Kidney (tissue), 22 donors: ENCODE measurements at places on chromosomes 11 and 22. TPM values are rescaled to one million over a fixed set of nuclear protein-coding genes. Genes with fewer than 3 reads are reported as not detected.

DNA sequence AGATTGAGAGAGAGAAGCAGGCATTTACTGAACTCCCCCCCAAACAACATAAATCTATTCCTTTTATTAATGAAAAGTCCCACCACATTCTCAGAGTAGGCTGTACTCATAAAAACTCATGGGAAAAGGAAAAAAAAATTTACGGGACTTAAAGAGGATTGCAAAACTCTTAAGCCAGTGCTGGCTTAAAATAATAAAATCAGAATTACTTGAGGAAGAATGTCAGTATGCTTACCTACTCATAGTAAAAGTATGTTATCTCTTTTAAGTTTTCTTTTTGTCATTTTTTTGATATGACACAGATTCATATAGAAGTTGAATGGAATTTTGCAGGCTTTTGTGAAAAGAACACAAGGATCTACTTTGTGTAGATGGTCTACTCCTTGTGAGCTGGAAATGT lies 126.3 kb downstream of the LUZP2 start:
- H3K36me3 ChIP-seq = no peaks in the 10 kb centered on the region
- no peak overlapping the region for H3K27ac ChIP-seq
- no peak for DNase-seq
- no peak overlapping the region for H3K4me3 ChIP-seq

GRCh38 chr22:30079952-30080533 lies at the start of gene HORMAD2:
TSS of gene HORMAD2 (plus strand) at chr22:30080464. CDS start at chr22:30093953, 13,489 bp downstream.
- no peaks in the 10 kb centered on the region for H3K27me3 ChIP-seq
- peak within 1 kb of the TSS; percentile 24 for H3K4me3 ChIP-seq
- no peaks in the 10 kb centered on the region for H3K36me3 ChIP-seq
- H3K4me1 ChIP-seq = no peaks in the 10 kb centered on the region
- H3K27ac ChIP-seq = no peak within 1 kb of the TSS
- peak; percentile 81 for DNase-seq

GRCh38 chr22:46273432-46274148 lies 5.8 kb downstream of the TTC38 start:
- H3K4me1 ChIP-seq = peaks cover 8% of the 10 kb centered on the region
- peaks cover 46% of the 10 kb centered on the region for H3K36me3 ChIP-seq
- H3K27ac ChIP-seq = no peak overlapping the region
- no peak for DNase-seq

DNA sequence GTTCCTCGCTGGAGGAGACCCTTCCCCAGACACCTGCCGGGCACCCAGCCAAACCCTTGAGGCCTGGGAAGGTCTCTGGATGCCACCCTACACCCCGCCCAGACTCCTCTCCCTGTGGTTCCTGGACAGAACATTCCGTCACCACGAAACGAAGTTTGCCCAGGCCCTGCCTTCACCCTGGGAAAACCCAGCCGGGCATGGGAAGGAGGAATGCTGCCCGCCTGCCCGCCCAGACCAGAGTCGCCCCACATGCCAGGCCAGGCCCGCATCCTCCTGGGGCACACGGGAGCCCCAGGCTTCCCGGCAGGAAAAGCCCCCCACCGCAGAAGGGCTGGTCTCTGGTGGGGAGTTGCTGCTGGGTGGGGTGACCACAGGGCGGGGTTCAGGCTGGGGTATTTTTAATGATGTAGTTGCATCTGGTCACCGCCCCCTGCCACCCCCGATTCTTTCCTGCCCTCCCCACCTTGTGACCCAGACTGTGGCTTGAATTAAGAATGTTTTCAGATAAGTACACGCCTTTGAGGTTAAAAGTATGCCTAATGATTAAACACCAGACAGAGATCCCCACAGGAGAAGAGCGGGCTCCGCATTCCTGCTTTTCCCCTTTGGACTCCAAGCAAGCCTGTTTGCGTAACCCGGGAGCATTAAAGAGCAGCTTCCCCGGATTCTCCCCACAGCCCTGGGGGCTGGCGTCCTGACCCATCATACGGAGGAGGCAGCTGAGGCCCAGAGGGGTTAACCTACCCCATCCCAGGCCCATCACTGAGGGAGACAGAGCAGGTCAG lies 44.6 kb upstream of the PPARA start:
- peak overlapping the region; percentile 62 for H3K4me3 ChIP-seq
- H3K27me3 ChIP-seq = no peaks in the 10 kb centered on the region
- peaks cover 66% of the 10 kb centered on the region for H3K4me1 ChIP-seq
- DNase-seq = peak; percentile 66

DNA sequence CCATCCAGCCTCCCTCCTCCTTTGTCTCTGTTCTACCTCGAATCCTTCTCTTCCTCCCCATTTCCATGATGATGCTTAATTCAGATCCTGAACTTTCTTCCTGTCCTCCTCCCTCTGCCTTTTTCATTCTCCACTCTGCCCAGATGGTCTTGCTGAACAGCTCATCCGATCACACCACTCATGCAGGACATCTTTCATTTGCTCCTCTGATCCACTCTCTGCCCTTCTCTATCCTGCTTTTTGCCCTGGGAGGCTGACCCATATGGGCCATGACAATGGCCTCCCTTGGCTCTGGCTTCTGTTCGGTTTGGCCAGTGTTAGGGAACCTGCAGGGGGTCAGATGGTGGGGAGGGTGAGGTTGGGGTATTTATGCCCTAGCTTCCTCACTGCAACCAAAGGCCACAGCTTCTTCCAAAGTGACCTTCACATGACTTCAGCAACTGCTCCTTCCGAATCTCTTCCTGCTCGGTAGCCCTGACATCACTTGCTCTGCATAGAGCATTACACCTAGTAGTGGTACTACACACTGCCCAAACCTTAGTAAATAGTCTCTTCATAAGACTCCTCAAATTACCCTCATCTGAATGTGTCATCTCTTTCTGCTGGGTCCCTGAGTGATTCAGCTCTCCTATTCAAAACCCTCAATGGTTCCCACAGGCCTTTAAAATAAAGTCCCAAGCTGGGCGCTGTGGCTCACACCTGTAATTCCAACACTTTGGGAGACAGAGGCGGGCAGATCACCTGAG lies 32.7 kb upstream of the MICAL2 start:
- H3K4me1 ChIP-seq = no peaks in the 10 kb centered on the region
- H3K4me3 ChIP-seq = no peak overlapping the region
- no peaks in the 10 kb centered on the region for H3K27me3 ChIP-seq
- no peak overlapping the region for H3K27ac ChIP-seq

DNA sequence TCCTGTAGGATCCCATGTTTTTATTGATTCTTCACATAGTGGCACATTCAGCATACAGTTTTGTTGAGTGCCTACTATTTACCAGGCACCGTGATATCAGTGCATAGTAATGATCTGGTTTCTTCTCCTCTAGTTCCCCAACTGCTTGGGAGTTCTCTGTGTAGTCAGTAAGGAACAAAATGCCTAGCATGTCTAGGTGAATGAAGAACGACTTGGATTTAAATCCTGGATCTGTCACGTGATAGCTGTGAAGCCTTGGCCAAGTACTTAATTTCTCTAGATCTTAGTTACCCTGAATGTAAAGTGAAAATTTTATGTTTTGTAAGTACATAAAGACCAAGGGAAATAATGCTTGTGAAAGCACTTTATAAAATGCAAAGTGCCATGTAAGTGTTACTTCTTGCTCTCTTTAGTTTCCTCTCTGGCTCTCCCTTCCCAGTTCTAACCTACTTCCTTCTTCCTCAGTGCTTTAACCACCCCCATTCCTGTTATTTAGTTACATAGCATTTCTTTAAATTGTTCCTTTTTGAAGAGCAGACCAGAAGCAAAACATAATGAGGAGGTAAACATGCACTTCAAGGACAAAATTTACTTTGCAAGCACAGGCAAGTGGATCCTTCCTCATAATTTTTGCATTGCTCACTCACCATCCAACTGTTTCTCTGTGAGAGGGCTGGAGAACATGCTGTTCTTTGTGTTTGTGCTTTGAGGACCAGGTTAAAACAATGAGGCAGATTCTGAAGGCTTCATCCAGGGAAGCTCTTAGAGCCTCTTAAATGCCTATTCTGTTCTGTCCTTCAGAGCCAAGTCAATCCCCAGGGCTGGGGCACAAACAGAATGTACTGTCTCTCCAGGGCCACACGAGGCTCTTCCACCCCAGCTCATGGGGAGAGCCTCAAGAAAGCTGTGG lies 353.9 kb upstream of the TENM4 start:
- H3K27ac ChIP-seq = no peak overlapping the region
- no peaks in the 10 kb centered on the region for H3K27me3 ChIP-seq
- H3K4me1 ChIP-seq = no peaks in the 10 kb centered on the region
- no peak for DNase-seq
- H3K36me3 ChIP-seq = no peaks in the 10 kb centered on the region

- H3K4me3 ChIP-seq = no peak overlapping the region
- no peaks in the 10 kb centered on the region for H3K27me3 ChIP-seq
- peak overlapping the region; percentile 36 for H3K27ac ChIP-seq
- DNase-seq = no peak
- no peaks in the 10 kb centered on the region for H3K4me1 ChIP-seq
Measured at GRCh38 chr11:95556342-95557163, 233.0 kb downstream of the FAM76B start.

GRCh38 chr11:46290598-46291309 lies 13.3 kb downstream of the CREB3L1 start:
- no peak overlapping the region for H3K4me3 ChIP-seq
- no peak overlapping the region for H3K27ac ChIP-seq
- H3K27me3 ChIP-seq = no peaks in the 10 kb centered on the region

- no peak overlapping the region for H3K27ac ChIP-seq
- H3K4me1 ChIP-seq = no peaks in the 10 kb centered on the region
- DNase-seq = no peak
- H3K27me3 ChIP-seq = no peaks in the 10 kb centered on the region
- H3K36me3 ChIP-seq = no peaks in the 10 kb centered on the region
Measured at GRCh38 chr22:30523646-30524489, 18.4 kb upstream of the SEC14L4 start.

DNA sequence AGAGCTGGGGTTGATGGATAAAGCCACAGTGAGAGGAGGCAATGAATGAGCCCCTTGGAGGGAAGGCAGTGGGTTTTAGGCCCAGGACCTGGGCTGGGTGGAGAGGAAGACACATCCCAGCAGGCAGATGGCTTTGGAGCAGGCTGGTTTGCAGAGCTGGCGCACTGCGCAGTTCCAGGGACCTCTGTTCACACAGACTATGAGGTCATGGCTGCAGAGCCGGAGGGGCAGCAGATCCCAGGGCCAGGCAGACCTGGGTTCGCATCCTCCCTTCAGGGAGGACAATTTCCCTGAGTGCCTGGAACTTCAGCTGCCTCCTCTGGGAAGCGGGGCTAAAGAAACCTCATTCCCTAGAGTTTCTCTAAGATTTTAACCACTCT lies 28.2 kb upstream of the DGKZ start:
- no peak overlapping the region for H3K27ac ChIP-seq
- no peaks in the 10 kb centered on the region for H3K4me1 ChIP-seq
- DNase-seq = no peak
- no peaks in the 10 kb centered on the region for H3K36me3 ChIP-seq

GRCh38 chr11:72578051-72578450 lies 96.2 kb downstream of the PDE2A start:
- H3K36me3 ChIP-seq = no peaks in the 10 kb centered on the region
- no peaks in the 10 kb centered on the region for H3K4me1 ChIP-seq
- DNase-seq = no peak
- no peaks in the 10 kb centered on the region for H3K27me3 ChIP-seq

OR5J2 gene
- total RNA-seq = not detected

OR4X2 gene
- total RNA-seq = not detected

GAS2L1 gene
- 27.2 TPM for total RNA-seq

DMC1 gene
- total RNA-seq = 0.66 TPM

MS4A4A gene
- 49.7 TPM for total RNA-seq

RNF169 gene
- total RNA-seq = 19.6 TPM

FADS3 gene
- 58.2 TPM for total RNA-seq
